ENCODE measurements at places on chromosomes 7 and 10. TPM values are rescaled to one million over a fixed set of nuclear protein-coding genes. Genes with fewer than 3 reads are reported as not detected.

GRCh38 chr10:22899775-22900174 lies 28.1 kb upstream of the ARMC3 start:
- DNase-seq: no peak

The ASIC3 gene
- polyA plus RNA-seq: 2.3 TPM

GRCh38 chr7:105399043-105399725 lies 10.5 kb upstream of the SRPK2 start:
- DNase-seq: no peak

DNA sequence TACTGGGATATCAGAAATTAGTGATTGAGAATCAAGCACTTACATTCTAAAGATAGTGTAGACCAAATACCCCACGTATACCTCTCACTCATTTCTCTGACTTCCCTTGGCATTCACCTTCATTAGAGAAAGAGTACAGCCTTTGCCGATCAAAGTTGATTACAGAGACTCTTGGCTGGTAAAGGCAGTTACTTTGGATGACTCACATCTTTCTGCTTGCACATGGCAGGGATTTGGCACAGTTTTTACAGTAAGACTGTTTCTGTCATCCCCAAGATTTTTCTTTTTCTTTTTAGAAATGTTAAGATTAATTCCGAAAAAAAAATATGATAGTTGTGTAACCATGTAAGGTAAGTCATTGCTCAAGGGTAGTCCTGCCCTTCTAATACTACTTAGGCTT lies 143.0 kb downstream of the TSPAN12 start:
- DNase-seq: no peak

DNA sequence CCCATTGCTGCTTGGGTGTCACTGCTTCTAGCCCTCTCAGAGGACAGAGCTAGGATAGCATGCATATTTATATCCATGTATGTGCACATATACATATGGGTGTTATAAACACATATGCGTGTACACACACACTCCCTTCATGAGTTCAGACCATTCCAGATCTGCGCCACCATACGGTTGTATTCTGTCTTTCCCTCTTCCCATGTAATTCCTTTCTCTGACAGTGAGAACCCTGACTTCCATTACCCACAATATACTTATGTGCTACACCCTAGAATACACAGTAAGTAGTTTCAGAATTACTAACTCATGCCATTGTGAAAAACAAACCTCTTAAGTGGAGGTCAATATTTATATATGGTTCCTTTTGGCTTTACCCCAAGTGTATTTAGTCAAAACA lies 116.6 kb upstream of the SAMD8 start:
- no peak for DNase-seq

DNA sequence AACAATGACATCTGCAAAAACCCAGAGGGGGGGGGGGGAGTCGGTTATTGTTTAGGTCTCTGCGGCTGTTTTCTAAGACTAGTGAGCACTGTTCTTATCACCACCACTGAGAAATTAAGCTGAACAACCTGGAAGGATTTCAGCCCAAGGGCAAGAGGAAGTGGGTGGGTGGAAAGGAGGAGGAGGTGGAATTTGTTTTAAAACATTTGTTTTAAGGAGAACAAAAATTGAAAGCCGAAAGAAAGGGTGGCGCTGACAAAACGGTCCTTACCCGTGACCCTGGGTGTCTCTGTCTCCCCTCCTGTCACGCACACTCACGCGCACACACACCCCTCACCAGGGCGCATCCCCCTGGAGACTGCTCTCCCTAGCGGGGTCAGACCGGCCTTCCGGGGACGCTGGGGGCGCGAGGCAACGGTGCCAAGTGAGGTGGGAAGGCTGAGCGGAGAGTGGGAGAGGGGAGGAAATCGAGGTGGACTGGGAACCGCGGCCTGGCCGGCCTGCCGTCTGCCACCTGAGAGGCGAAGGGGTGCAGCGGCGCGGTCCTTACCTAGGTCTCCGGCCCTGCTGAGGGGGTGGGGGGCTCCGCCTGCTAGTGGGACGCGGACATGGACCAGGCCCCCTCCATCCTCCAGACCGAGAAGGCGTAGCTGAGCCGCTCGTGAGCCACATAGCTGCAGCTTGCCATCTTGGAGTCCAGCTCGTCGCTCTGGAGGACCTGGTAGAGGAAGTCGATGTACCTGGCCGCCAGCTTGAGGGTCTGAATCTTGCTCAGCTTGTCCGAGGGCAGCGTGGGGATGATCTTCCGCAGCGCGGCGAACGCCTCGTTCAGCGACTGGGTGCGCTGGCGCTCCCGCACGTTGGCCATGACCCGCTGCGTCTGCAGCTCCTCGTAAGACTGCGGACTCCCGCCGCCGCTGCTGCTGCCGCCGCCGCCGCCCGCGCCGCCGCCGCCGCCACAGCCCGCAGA lies 1.0 kb downstream of the TWIST1 start:
- no peak for DNase-seq

The EBLN1 gene
- not detected for polyA plus RNA-seq

DNA sequence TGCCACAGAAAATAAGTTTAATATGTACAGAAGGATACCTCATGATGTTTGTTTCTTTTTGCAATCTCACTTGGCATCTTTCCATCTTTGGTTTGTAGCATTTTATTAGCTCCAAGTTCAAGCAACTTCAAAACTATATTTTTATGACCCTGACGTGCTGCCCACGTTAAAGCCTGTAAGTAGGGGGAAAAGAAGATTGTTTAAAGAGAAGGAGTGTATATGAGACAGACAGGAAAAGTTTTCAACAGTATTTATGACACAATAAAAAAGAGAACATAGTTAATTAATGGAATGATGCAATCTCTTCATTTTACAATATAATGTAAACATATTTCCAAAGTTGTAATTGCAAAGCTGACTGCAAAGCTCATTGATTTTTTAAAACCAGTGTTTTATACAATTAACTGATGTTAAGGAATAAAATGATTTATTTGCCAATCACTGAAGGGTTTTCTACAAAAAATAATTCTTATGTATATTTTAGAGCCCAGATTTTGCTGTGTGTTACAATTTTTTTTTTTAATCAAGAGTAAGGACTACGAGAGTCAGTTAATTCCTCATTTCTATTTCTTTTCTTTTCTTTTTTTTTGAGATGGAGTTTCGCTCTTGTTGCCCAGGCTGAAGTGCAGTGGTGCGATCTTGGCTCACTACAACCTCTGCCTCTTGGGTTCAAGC lies 42.5 kb downstream of the ASZ1 start:
- DNase-seq: no peak

DNA sequence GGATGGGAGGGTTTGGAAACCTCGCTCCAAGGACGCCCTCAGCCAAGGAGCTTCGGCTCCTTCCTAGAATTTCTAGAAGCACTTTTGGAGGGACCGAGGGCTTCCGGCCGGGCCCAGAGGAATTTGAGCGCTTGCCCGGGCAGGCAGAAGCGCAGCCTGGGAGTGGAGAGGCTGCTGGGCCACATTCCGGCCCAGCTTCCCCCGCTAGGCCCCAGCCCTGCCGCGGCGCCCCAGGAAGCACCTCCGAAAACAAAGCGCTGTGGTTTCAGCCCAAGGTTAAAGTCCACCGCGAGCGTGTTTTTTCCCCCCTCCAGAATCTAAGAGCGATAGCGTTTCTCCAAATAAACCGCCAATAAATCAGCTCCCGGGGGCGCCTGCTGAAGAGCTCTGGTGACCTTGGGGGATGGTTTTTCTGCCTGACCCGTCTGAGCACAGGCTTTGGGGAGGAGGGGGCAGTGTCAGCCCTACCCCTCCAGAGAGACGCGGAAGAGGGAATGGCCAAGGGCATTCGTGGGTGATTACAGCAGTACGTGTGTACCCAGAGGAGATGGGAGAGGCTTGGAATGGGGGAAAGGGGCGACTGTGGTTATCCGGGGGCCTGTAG lies 5.7 kb upstream of the TNRC18 start:
- no peak for DNase-seq

DNA sequence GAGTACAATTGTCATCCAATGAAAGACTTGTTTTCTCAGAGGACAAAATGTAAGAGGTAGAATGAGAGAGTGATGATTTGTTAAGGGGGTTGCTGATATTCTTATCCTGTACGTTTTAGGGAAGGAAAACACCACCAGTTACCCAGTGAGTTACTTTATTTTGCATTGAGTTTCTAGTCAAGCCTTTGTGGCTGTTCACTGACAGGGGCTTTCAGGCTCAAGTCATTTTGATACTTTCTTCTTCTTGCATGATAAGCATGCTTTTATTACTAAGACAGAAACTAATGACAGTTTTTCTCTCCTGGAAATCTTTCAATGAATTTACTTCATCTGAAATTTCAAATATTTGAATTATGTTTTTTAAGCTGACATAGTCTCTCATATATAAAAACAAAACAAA lies 710.2 kb upstream of the POM121L12 start:
- DNase-seq: no peak

The ZSCAN25 gene
- polyA plus RNA-seq: 20.4 TPM

Data from left kidney (tissue), 8 donors.